Activated CD4-positive, alpha-beta T cell treated with anti-CD3 and anti-CD28 coated beads for 24 hours (primary cell): ENCODE measurements at places on chromosomes 4 and X.

DNA sequence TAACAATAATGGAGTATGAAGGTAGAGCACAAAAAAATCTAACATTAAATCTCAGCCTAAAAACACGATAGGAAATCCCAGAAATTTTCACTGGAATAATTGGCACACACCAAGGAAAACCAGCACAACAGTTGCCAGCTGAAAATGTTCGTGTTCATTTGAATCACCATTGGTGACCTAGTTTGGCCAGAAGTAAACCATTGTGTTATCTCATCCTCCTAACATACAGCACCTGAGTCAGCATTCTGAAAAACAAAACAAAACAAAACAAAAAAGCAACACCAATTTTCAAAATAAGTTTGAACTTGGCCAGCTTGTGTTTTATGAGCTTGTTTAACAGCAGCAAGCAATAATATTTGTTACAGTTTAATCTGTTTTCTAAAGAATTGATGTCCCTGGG lies 41.1 kb downstream of the UCHL1 start:
- DNase-seq = no peak

DNA sequence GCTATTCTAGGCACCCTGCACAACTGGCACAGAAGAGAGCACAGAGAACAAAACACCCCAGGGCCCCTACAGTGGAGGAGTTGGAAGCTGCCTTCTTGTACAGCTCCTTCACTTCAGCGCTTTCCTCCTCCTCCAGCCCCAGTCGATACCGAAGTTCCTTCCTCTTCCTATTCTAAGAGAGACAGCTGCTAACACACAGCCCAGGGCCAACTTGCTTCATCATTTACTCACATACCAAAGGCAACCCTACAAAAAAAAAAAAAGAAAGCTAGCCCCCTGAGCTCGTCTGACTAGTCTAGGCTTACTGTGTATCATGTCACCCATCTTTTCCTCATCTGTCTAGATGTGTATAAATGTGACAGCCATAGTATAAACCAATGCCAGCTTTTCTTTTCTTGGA lies 64.5 kb downstream of the MID1 start:
- no peak for DNase-seq

- no peak for DNase-seq
Measured at GRCh38 chr4:184358521-184359232, 115.7 kb downstream of the IRF2 start.

- no peak for DNase-seq
Measured at GRCh38 chrX:24672701-24673190, 21.0 kb upstream of the POLA1 start.

DNA sequence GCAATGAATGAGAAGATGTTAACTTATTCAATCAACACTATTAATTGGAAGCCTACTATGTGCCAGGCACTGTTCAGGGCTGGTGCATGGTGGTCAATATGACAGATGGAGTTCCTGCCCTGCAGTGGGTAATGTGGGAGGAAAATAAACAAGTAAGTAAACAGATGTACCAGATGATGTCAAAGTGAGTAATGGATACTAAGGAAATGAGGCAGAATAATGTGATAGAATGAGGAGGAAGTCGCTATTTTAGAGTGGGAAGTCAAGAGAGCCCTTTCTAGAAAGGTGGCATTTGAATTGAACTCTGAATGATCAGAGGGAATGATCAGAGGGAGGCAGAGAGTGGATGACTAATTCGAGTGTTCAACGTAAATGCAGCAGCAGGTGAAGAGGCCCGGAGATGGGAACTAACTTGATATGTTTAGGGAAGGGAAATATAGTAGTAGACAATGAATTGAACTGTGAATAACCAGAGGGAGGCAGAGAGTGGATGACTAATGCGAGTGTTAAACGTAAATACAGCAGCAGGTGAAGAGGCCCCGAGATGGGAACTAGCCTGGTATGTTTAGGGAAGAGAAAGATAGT lies 48.3 kb downstream of the HMGB3 start:
- no peak for DNase-seq

GRCh38 chr4:168257768-168258167 lies 60.8 kb downstream of the DDX60 start:
- no peak for DNase-seq

- no peak for DNase-seq
Measured at GRCh38 chr4:148239494-148239985, 202.7 kb downstream of the NR3C2 start.

DNA sequence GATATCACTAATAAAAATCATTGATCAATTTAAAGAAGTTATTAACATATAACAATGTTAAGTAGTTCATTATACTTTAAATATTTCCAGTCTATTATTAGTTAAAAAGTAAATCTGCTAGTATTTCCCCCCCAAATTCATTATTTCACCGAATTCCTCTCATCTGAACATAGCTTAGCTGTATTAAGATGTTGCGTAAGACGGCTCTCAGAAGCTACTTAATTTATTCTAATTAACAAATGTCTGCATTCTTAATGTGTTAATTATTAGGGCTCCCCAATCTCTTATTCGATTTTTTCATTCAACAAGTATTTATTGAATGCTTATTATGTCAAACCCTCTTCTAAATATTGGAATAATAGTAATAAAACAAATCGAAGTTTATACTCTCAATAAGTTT lies 290.7 kb downstream of the TRIML1 start:
- DNase-seq = no peak

- no peak for DNase-seq
Measured at GRCh38 chr4:107470173-107470572, 249.9 kb downstream of the PAPSS1 start.

DNA sequence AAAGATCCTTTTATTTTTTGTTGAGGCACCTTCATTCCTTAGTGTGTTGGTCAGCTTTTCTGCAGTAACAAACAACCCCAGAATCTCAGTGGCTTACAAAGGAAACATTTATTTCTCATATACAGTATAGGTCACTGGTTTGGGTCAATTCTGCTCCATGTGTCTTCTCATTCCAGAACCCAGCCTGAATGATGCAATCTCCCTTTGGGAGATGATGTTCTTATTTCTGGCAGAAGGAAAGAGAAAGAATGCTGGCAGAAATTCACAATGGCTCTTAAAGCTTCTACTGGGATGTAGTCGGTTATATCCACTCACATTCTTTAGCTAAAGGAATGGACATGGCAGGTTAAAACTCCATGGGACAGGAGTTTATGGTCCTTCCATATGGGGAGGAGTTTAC lies 42.3 kb downstream of the IDS start:
- no peak for DNase-seq

DNA sequence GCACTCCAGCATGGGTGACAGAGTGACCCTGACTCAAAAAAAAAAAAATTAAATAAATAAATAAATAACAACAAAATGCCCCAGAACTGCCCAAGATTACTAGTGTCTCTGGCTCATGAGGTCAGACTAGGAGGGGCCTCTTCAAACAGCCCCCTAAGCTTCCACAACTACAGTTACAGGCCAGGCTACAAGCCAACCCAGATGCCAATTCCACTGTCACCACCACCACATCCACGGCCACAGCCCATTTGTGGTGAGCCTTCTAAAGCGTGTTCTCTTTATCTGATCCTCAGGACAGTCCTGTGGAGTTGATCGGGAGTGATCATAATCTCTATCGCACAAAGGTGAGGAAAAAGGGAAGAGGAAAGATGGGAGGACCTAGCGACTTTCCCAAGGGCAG lies 36.6 kb downstream of the IGFBP7 start:
- DNase-seq = no peak

- DNase-seq = no peak
Measured at GRCh38 chrX:13764765-13765164, 30.2 kb downstream of the OFD1 start.

DNA sequence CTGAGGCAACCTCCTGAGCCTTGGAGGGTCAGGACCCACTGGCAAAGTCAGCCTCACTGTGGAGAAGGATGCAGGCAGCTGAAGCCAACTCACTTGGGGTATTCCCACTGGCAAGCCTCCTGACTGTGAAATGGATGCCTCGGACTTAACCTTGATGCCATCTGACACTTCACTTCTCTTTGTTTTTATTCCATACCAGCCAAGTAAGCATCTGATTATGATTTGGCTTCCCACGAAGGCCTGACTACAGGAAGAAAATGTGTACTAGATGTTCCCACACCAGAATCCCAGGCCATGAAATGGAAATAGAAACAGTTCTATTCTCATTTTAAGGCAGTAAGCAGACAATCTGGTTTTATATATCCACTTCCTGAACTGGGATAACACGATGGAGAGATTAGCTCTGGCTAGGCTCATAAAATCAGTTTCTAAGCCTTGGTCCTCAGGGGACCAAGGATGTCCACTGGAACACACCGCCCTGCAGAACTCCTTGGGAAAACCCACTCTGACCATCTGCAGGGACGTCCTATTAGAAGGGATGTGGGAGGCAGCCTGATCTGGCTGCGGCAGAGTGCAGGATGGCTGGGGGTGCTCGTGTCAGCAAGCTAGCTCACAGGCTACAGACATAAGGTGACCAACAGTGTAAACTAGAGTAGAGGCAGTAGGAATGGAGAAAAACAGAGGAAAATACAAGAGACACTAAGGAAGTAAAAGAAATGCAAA lies 89.3 kb downstream of the TSPAN5 start:
- no peak for DNase-seq

- no peak for DNase-seq
Measured at GRCh38 chr4:33931026-33931425, 2313.3 kb downstream of the ARAP2 start.

DNA sequence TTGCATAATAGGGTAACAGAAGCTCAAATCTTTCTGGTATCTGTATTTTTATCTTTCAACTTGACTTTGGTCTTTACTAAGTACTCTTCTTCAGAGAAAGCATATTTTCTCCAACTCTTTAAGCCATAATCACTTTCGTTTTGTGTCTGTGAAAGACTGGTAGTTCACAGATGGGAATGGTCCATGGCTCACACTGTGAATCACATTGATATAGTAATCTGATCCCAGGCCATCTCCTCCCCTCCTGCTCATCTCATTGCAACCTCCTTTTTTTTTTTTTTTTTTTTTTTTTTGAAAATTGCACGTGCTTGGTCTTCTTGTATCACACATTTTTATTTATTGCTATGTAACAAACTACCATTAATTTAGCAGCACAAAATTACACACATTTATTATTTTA lies 694.5 kb upstream of the SLIT2 start:
- DNase-seq = no peak

- DNase-seq = no peak
Measured at GRCh38 chr4:107757864-107758476, 37.9 kb upstream of the PAPSS1 start.

GRCh38 chrX:46258356-46258755 lies 286.9 kb downstream of the ZNF674 start:
- no peak for DNase-seq

- no peak for DNase-seq
Measured at GRCh38 chr4:25863347-25863784, 578 bp upstream of the SEL1L3 start.

DNA sequence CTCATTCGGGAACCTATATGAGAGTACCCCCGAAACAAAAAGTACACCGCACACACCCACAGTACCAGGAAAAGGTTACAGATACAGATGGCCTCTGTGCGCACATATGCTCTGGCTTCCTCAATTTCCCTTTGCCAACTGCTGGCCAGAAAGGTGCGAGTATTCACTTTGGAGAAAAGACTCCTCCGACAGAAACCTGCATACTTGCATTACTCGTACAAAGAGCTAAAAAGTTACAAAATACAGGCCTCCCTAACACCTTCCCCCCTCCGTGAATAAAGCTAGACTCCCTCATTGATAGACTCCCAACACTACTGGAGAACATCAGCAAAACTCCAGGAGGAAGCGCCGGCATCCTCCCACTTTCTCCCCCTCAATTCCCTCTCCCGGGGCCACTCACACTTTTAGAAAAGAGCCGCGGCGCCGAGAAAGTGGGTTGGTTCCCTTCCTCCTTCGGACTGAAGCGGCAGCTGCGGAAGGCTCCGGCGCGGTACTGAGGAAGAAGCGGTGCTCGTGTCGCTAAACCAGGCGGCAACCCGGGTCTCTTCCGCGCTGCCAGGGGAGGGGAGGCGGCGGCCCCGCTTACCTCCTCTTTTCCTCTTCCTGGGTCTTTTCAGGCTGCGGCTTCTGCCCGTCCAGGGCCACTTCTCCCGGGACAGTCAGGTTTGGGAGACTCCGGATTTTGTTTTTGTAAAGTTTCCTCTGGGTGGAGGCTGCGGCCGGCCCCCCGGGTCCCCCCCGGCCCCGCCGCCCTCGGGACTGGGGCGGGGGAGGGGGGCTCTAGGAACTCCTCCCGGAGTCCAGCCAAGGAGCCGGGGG lies 1.1 kb downstream of the FBXW7 start:
- no peak for DNase-seq

DNA sequence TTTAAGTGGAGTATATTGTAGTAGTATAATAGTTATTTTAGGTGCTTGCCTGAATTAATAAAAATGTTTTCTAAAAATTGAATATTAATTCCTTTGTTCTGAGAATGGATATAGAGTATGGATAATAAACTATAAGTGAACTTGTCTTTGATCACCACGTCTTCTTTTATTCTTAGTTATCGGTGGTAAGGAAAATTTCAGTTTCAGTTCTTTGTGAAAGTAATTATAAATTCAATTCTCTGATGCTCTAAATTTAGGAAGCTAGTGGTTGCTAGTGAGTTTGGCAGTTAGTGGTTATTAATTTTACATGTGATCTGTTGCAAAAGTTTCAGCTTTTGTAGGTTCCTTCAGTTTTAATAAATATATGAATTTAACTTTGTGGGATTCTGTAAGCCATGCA lies 30.8 kb downstream of the MRPL1 start:
- DNase-seq = no peak

- DNase-seq = no peak
Measured at GRCh38 chr4:121712001-121712651, 15.3 kb upstream of the ANXA5 start.

GRCh38 chrX:106932492-106932923 lies 12.3 kb downstream of the CLDN2 start:
- no peak for DNase-seq

- no peak for DNase-seq
Measured at GRCh38 chr4:25792200-25792791, 70.5 kb downstream of the SEL1L3 start.

DNA sequence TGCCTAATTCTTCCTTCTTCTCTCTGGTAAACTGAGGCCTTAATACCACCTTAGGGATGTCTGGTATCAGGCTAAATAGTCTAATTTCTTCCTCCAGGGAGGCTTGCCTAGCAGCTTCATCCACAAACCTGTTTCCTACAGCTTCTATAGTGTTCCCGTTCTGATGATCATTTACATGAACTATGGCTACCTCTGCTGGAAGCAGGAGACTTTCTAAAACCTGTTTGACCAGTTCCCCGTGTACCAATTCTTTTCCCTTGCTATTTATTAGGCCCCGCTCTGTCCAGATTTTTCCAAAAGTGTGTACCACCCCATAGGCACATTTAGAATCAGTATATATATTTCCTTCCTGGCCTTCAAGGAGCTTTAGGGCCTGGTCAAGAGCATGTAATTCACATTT lies 5.8 kb upstream of the USP38 start:
- DNase-seq = no peak

DNA sequence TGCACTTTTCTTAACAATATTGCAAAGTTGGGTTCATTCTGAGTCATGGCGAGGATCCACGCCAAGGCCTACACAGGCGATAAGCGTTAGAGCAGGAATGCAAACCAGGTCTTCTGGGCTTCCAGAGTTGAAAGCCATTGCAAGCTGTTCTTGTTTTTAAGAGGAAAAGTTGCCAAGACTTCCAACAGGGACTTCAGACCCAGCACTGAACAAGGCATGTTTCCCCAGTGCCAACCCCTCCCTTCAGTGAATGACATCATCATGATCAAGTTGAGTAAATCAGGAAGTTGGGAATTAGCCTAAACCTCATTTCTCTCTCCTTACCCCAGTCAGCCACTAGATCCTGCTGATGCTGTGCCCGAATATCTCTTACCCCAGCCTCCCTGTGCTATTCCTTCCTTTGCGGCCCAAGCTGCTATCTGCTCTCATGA lies 355.1 kb downstream of the HS3ST1 start:
- no peak for DNase-seq
